NCI-H524 treated with DMSO at 0.1 percent for 48 hours (cell line): ENCODE measurements at places on chromosomes 3 and 15.

DNA sequence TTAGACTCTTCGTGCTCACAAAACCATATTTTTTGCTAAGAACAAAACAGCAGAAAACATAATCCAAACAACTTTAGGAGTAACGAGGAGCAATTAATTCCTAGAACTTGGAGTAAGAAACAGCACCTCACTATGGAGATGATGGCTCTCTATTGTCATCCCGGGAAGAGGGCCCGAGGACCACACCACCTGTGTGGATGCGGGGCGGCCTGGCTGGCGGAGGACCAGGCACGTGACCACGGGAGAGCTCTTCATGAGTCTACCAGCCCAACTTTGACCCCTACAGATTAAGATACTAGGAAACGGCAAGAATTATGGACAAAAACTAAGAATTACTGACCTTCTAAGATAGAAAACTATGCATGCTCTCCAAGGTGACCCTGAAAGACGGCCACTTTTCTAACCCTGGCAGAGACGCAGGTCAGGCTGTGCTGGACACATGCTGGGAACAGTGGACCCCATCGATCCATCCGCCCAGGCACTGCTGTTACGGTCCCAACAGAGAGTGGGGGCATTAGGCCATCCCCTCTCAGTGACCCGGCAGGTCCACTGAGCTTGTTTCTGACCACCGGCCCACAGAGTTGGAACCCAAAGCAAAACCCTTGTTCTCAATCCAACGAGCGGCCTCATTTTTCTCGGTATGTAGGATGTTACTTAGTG lies 13.1 kb upstream of the OCA2 start:
- no peak for DNase-seq

DNA sequence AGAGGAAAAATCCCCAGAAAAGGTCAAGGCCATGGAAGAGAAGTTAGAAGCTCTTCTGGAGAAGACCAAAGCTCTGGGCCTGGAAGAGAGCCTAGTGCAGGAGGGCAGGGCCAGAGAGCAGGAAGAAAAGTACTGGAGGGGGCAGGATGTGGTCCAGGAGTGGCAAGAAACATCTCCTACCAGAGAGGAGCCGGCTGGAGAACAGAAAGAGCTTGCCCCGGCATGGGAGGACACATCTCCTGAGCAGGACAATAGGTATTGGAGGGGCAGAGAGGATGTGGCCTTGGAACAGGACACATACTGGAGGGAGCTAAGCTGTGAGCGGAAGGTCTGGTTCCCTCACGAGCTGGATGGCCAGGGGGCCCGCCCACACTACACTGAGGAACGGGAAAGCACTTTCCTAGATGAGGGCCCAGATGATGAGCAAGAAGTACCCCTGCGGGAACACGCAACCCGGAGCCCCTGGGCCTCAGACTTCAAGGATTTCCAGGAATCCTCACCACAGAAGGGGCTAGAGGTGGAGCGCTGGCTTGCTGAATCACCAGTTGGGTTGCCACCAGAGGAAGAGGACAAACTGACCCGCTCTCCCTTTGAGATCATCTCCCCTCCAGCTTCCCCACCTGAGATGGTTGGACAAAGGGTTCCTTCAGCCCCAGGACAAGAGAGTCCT lies 9.0 kb downstream of the MAP1A start:
- DNase-seq: no peak

- DNase-seq: no peak
Observed at GRCh38 chr3:94946683-94947082, 883.8 kb downstream of the NSUN3 start.

GRCh38 chr3:188123170-188123905 lies 30.6 kb upstream of the LPP start:
- DNase-seq: no peak

- no peak for DNase-seq
Observed at GRCh38 chr3:171776411-171776810, 33.9 kb downstream of the PLD1 start.

GRCh38 chr3:57393977-57394376 lies 101.5 kb upstream of the ASB14 start:
- no peak for DNase-seq

DNA sequence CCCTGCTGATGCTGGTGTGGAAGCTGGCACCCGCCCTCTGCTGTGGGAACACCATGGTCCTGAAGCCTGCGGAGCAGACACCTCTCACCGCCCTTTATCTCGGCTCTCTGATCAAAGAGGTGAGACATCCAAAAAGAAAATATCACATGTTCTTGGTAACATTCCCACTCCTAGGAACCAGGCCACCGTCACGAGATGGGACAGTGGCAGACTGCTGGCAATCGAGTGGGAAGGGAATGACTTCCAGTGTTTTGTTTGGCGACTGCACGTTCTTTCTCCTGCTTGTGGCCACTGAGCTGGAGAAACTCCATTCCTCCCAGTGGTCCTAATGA lies 14.3 kb downstream of the ALDH1A3 start:
- no peak for DNase-seq

DNA sequence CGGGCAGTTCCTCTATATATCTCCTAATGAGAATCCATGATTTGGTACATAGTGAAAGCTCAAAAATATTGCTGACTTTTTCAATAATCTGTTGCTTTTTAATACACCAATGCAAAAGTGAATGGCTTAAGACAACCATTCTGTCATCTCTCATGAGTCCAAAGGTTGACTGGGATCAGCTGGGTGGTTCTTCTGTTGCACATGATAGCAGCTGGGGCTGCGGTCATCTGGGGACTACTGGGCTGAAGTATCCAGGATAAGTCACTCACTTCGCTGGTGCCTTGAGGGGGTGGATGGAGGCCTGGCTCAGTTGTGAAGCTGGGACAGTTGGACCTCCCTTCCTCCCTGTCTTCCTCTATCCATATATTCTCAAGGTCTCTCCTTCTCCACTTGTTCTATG lies 53.7 kb downstream of the NOX5 start:
- DNase-seq: no peak

GRCh38 chr3:113495035-113495434 lies 19.9 kb downstream of the SPICE1 start:
- no peak for DNase-seq

DNA sequence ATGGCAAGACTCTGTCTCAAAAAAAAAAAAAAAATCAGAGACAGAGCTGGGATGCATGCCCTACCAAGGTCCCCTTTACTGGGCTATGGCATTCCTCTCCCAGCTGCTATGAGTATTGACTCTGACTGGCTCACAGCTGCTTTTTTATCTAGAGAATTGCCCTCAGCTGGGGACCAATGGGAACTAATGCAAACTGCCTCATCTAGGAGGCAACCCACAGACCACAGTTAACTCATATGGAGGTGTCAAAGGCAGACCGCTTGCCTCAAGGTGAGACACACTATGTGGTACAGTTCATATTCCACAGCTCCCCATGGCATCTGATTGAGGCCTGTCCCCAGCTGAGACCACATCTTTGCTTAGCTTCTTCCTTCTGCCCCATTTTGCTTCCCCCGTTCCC lies 183.5 kb upstream of the EOMES start:
- DNase-seq: no peak

DNA sequence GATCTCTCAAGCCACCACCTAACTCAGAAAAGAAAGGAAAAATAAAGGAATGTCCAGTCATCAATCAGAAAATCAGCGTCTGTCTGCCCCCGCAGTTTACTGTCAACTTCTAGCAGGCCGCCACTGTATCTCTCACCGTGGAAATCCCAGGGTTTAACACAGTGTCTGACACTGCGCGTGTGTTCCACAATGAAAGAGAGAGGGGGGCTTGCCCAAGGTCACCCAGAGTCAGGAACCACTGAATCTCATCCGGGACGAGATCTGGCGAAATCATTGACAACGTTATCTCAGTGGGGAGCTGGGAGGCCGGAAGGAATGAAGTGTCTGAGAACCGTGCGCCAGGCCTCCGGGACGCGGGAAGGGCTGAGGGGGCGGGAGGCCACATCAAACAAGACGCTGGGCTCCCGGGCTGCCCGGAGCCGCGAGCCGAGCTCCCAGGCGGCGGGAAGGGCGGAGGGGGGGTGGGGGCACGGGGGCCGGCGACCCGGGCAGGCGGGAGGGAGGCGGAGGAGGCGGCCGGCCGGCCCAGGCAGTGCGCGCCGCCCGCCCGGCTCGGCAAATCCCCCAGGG lies 2.2 kb upstream of the HES1 start:
- no peak for DNase-seq

GRCh38 chr3:133851266-133851906 lies 44.3 kb downstream of the RAB6B start:
- no peak for DNase-seq

GRCh38 chr3:7190095-7190494 lies 329.2 kb downstream of the GRM7 start:
- no peak for DNase-seq

DNA sequence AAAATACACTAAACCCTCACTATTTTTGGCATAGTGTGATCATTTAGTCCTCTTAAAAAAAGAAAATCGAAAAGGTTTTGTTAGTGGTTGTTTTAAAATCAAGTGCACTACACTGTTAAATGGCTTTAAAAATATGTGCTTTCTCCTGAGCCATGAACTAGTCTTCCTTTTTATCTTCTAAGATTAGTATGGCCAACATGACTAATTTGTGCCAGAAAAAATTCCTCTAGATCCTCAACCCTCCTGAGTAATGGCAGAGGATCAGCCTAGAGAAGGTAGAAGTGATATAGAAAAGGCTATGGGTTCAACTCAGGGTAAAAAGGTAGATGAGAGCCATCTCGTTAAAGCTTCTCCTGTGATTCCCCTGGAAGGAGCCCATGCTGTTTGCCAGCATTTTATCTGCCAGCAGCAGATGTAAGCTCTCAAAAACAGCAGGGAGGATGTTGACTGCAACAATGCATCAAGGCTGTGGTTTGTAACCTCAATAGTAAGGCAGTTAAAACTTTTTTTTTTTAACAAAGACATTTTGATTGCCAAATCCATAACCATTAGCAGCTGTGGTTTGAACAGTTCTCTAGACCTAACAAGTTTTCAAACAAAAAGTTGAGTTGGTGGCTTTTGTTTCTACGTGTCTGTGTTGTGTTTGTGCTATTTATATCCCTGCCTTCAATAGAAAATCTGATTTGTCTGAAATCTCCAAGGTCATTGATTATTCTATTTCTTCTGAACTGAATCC lies 30.2 kb upstream of the ZNF609 start:
- DNase-seq: peak; percentile 6

- DNase-seq: no peak
Observed at GRCh38 chr15:48388910-48389309, 57.7 kb downstream of the DUT start.

- DNase-seq: no peak
Observed at GRCh38 chr15:71151081-71151480, 35.8 kb downstream of the THSD4 start.

- DNase-seq: no peak
Observed at GRCh38 chr3:95408464-95408862, 1345.6 kb downstream of the NSUN3 start.

GRCh38 chr15:66569461-66570137 lies 3.8 kb upstream of the LCTL start:
- no peak for DNase-seq

GRCh38 chr3:138835397-138835757 lies 649 bp upstream of the PIK3CB start:
- no peak for DNase-seq

GRCh38 chr3:10518506-10519150 lies 13.2 kb upstream of the ATP2B2 start:
- no peak for DNase-seq

GRCh38 chr15:41794081-41794480 lies 19.8 kb downstream of the MAPKBP1 start:
- no peak for DNase-seq

GRCh38 chr3:32686713-32687112 lies 1.7 kb downstream of the CNOT10 start:
- DNase-seq: no peak

- DNase-seq: peak; percentile 11
Observed at GRCh38 chr3:56838448-56838847, 36.7 kb upstream of the ARHGEF3 start.

GRCh38 chr15:72227192-72227586 lies 3.8 kb downstream of the PKM start:
- DNase-seq: no peak

DNA sequence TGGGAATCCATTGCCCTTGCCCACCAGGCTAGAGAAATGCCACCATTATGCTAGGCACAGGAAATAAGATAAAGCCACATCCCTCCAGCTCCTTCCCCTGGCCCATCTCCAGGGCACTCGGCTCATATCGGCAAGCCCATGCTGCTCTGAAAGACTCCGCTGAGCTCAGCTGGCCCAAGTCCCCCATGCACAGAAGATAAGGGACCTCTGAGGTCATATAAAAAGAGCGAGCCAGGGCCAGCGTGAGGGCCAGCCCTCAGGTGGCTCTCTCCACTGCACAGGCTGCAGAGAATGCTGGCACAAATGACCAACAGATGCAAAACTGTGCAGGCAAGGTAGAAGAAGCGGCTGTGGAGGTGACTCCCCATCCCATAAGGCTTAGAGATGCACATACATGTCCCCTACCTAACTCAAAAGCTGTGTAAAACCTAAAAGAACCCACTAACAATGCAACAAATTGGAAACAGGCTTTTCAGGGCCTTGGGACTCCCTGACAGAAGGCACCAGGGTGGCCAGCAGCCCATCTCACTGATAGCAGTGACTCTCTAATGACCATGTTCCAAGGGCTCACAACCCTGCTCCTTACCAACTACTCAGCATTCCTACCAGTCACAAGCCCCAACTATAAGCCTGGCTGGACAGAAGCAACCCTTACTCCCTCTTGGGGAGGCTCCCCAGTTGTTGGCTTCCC lies 3.0 kb downstream of the RAB6B start:
- no peak for DNase-seq

DNA sequence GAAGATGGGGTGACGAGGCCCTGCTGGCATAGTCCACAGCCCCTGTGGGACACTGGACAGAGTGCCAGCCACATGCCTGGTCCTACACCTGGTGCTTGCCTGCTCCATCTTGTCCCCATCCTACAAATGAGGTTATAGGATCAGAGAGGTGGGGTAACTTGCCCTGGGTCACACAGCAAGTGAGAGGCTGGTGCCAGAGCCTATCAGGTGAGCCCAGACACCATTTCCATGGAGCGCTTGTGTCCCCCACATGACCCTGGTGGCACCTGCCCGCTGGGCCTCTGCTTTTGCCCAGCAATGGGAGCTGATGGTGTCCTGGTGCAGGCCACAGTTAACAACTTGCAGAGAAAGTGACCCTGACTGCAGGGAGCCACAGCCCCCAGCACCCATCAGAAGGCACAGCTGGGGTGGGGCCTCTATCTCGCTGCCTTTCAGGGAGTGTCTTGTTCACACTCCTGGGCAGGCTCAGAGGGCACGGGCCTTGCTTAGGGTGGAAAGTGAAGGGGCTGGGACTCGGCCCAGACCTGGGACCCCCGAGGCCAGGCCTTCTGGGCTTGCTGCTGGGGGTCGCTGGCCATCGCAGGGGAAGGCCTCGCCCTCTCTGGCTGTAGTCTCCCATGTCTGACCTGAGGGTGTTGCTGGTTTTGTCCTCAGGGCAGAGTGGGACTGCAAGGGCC lies 7.2 kb downstream of the PLXNA1 start:
- DNase-seq: no peak

GRCh38 chr3:157429708-157430107 lies 6.9 kb upstream of the PTX3 start:
- no peak for DNase-seq

GRCh38 chr3:23758253-23758838 lies 47.4 kb upstream of the UBE2E1 start:
- no peak for DNase-seq

- no peak for DNase-seq
Observed at GRCh38 chr15:46213551-46213950, 578.7 kb downstream of the SQOR start.

GRCh38 chr3:21789730-21790129 lies 38.7 kb upstream of the ZNF385D start:
- no peak for DNase-seq
